ENCODE measurements at places on chromosomes 12 and 14.

- DNase-seq = no peak
Measured at GRCh38 chr12:43281563-43281962, 270.4 kb downstream of the ADAMTS20 start.

DNA sequence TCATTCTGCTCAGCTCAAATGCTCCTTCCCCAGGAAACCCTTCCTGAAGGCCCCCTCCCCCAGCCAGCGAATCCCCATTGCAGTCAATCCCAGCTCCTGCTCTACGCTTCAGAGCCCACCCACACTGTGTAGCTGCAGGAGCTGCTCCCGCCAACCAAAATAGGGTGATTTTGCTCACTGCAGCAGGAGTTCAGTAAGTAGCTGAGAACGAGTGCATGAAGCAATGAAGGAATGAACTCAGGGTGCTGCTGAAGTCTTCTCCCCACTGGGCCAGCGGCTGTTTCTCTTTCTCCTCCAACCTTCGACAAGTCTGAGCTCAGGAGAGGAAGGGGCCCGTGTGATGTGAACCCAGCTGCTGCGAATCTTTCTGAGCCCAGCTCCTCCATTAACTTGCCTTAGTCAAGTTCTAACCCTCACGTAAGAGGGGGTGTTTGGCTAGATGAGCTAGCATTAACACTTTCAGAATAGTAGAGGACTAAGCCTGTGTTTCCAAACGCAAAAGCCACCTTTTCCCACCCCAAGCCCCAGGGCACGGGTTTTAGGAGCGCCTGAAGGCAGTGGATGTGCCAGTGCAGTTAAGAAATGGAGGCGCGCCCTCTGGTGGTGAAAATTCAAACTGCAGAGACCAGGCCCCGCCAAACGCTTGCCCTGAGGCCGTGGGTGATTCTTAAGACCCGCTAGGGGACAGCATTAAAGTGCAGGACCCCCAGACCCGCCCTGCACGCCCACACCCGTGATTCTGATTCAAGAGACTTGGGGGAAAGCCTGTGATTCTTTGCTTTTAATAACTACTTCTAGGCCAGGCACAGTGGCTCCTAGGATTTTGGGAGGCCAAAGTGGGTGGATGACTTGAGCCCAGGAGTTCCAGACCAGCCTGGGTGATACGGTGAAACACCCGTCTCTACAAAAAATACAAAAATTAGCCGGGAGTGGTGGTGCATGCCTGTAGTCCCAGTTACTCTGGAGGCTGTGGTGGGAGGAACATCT, 11.9 kb upstream of the SERPINA4 start:
- DNase-seq = peak; percentile 89

DNA sequence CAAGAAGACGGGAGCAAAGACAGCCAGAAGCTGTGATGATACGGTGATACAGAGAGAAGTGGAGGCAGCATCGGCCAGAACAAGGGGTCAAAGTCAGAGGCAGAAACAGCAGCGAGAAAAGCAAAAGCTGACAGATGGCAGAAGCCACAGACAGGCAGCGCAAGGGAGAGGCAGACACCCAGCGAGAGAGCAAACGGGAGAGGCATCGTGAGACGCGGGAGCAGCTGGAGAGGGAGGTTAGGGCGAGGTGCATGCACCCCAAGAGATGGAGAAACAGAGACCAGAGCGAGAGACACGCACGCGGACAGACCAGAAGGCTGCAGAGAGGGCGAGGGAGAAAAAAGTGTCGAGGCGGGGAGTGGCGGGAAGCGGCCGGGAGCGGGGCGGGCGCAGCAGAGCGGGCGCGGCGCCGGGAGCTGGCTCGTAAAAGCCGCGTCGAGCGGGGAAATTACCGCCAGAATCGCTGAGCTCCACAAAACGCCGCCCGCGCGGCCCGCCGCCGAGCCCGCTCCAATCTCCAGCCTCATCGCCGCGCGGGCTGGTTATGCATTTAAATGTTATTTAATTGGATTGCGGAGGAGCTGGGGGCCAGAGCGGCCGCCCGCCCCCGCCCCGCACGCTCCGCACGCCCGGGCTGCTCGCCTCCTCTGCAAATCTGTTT, 15.6 kb downstream of the SMUG1 start:
- DNase-seq = peak; percentile 79

DNA sequence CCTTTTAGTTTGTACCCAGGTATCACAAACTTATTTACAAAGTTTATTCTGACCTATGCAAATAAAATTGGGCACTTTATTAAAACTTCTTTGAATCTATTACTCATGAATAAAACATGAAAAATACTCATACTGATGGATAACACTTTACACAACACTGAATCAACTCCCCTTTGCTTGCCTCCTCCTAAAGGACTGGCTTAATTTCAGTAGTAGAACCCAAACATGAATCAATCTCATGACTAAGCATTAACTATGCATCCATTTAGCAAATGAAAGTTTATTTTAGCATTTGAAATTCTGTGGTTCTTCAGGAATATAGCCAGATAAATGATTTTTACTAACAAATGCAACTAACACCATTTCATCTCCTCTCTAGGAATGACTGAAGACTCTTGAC, 32.4 kb downstream of the DENND5B start:
- DNase-seq = no peak

GRCh38 chr14:76465664-76466063, 89.7 kb downstream of the ESRRB start:
- no peak for DNase-seq

GRCh38 chr12:14723763-14724162, 27.4 kb upstream of the GUCY2C start:
- DNase-seq = peak; percentile 7

GRCh38 chr12:132185705-132186104, 41.4 kb downstream of the NOC4L start:
- DNase-seq = no peak

DNA sequence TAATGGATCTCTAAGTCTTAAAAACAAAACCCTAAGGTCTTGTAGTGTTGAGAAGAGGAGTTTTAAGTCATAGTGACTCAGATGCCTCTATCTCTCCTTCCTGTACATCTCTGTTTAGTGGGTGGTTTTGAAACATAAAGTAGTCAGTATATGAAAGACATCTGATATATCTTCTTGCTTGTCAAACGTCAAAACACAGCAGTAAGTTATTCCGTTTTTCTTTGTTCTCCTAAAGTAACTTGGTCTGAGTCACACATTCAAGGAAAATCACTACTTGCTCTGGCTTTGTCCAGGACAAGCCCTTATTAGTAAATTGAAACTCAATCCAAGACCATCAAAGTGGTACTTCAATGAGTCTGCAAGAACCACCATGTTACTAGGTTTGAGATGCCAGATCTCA, 1172.5 kb downstream of the BCL11B start:
- DNase-seq = no peak

GRCh38 chr12:124318278-124319020, 23.6 kb downstream of the RFLNA start:
- DNase-seq = peak; percentile 33

GRCh38 chr12:56127485-56127887, 581 bp upstream of the ESYT1 start:
- DNase-seq = no peak

- no peak for DNase-seq
Measured at GRCh38 chr14:76639606-76640229, 121.5 kb upstream of the VASH1 start.

DNA sequence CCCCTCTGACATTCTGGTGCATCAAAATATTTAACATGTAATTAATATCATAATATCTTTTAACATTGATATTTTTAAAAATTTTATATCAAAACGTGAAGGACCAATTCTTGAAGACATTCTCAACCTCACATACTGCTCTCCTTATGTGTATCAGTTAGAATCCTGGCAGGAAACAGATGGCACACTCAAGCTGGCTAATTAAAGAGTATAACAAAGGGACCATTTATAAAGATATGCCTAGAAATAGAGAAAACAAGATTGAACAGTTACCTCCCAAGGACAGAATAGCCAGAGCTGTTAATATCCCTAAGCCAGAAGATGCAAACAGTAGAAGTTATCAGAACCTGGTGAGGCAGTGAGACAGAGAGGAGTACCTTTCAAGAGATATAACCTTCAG, 368.7 kb downstream of the NELL2 start:
- DNase-seq = peak; percentile 22

DNA sequence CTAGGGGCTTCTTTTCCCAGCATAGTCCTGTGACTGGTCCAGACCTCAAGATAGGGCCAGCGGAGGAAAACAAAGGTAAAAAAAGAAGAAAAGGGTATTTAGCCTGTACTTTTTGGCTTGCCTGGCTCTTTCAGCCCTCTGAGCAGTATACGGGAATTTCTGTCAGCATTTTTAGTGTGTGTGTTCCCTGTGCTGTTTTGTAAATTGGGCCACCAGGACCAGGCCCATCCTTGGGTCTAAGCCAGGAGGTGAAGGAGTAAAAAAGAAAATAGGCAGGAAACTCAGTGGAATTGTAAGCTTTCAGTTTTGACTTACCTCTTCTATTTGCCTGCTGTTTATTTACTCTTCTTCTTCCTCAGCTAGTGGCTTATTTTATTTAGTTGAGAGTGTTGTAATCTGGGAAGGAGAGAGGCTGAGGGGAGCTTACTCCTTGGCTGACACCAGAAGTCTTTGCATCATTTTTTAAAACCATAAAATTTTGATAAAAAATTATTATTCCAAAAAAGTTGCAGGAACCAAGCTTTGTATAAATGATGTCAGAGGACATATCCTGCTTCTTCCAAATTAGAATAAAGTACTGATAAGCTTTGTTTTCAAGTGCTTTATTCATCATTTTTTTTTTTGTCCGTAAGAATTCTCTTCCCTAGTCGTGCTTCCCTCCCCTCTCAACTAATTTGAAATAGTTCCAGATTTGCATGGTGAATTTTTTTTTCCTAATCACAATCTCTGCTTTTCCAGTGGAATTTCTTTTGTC, 63.7 kb downstream of the DIP2B start:
- DNase-seq = no peak

DNA sequence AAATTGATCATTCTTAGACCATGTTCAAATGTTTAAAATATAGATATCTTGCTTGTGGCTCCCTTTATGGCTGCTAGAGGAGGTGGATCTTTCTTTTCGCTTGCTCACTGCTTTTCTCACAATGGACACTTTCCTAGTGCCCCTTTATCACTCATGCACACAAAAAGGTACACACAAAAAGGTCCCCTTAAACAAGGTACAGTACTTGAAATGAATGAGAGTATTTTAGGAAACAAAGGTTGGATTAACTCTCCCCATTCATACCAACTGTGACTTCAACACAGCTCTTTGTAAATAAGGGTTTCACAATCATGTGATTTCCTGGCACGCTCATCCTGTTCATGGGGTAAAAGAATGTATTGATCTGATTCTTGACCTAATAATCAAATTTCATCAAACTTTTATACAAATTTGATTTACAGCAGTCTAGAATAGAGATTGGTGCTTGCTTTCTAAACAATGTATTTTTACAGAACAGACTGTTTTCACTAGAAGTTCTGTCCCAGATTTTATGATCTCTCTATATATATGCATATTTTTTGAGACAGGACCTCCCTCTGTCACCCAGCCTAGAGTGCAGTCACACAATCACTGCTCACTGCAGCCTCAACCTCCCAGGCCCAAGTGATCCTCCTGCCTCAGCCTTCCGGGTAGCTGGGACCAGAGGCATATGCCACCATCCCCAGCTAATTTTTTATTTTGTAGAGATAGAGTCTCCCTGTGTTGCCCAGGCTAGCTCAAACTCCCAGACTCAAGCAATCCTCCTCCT, 34.4 kb upstream of the EPS8 start:
- no peak for DNase-seq

- no peak for DNase-seq
Measured at GRCh38 chr12:24488906-24489619, 459.8 kb downstream of the BCAT1 start.

DNA sequence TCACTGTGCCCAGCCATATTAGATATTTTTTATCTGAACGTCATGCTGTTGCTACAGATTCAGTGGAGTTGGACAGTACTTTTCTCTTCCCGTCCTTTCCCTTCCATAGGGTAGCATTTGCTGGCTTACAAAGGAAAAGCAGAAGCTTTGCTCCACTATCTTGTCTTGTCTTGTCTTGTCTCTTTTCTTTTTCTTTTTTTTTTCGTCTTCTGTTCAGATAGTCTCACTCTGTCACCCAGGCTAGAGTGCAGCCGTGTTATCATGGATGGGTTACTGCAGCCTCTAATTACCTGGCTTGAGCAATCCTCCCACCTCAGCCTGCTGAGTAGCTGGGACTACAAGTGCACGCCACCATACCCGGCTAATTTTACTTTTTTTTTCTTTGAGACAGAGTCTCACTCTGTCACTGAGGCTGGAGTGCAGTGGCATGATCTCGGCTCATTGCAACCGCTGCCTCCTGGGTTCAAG, 21.1 kb downstream of the OR10G3 start:
- DNase-seq = no peak

DNA sequence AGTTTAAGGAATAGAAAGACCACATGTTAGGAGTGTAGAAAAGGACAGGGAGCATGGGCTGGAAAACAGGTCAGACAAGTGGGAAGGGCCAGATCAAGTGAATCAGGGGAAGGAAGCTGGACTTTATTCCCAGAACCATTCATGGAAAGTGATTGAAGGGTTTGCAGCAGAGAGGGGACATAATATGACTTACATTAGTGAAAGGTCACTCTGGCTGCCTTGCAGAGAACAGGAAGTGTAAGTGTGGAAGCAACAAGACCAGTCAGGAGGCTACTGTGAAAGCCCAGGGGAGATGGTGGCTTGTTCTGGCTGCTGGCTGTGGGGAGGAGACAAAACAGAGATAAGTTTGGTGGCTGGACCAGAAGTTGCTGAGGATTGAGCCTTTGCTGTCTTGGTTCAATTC, 69.1 kb downstream of the VCPKMT start:
- DNase-seq = no peak

DNA sequence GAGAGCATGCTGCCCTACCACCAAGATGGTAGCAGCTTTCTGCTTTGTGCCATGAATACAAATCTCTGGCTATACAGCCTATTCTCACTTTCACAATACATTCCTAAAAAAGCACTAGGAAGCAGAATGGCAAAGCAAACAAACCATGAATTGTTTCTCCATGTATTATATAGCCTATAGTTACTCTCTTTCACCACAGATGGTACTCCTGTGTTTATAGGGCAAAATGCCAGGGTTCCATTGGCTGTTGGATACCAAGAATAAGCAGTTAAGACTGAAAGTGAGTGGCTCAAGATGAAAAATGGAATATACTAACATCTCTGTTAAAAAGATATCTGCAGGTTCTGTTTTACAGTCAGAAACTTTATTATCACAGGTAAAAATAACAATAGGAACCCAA, 11.1 kb downstream of the ARF3 start:
- DNase-seq = no peak

- DNase-seq = no peak
Measured at GRCh38 chr14:90111895-90112534, 50.2 kb downstream of the KCNK13 start.

DNA sequence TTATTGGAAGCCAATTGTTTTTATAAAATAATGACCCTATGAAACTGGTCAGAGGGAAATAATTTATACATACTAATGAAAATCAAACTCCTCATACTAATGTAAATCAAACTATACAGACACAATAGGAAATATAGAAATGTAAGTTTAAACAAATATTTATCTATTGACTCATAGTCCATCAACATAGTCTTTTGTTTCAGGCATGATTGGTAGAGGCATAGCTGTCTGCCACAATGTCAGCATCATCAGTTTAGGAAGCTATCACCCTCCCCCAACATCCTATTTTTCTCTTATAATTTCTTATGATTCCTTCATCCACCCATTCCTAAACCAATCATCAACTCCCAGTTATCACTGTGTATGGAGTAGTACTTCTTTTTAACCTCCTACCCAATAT, 117.7 kb downstream of the SLC38A6 start:
- no peak for DNase-seq

- no peak for DNase-seq
Measured at GRCh38 chr14:77180726-77181602, 634 bp upstream of the TMEM63C start.
